Gastroesophageal sphincter (tissue), 4 donors: ENCODE measurements at places on chromosomes 3 and 15.

DNA sequence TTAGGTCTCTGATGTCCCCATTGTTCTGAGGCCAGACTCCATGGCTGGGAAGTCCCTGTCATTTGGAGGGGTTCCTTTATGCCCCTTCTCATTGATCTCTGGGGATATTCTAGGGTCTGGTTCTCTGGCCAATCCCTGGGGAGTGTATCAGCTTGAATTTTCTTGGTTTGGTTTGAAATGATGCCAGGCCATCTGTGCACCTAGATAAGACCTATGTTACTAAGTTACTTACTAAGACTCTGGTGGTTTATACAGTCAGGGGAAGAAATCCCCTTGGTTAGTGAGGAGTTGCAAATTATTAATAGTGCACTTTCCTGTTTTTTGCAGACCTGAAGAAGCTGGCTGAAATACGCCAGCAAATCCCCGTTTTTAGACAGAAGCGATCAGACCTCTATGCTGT, 20.3 kb downstream of the NIT2 start:
- ATAC-seq, result no peak

DNA sequence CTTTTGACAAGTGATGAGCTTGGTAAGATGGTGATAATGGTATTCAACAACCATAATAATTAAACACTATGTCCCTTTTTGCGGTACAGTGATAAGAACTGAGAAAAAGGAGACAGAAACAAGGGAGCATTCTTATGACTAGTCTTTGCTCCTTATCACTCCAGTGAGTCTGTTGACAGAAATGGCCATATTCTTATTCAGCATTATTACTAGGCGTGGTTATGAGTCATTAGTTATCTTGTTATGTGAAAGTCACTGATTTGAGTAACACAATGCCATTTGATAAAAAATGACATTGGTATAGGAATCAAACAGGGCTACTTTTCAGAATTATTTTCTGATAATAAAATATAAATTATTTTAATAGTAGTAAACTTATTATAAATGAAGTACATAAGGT, 193.5 kb downstream of the C3orf38 start:
- no peak for ATAC-seq

- no peak for ATAC-seq
Measured at GRCh38 chr15:59268852-59269407, 62.3 kb downstream of the LDHAL6B start.

DNA sequence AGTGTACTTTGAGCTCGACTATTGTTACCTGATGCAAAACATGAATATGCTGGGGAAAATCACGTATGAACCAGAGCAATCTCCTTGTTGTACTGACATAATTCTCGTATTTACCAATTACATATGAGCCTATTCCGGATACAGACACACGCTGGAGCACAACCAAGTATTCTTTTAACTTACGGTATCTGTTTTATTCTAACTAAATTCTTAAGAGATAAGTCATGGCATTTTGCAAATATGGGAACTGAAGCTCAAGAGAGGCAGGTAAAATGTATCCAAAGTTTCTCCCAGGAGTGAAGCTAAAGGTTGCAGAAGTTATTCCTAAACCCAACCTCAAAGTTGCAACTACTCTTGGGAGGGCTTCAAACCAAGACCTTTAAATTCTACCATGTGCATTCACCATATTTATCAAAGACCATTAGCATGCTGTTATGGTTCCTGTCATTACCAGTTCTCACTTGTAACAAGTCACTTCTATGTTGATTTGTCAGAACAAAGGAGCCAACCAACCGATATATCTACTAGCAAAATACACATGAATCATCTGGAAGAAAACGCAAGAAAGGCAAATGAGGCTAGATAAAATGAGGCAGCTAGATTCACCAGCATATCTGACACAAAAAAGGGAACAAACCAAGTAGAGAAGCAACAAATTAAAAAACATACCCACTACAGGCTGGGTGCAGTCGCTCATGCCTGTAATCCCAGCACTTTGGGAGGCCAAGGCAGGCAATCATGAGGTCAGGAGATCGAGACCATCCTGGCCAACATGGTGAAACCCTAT, 17.8 kb downstream of the TBL1XR1 start:
- no peak for ATAC-seq

DNA sequence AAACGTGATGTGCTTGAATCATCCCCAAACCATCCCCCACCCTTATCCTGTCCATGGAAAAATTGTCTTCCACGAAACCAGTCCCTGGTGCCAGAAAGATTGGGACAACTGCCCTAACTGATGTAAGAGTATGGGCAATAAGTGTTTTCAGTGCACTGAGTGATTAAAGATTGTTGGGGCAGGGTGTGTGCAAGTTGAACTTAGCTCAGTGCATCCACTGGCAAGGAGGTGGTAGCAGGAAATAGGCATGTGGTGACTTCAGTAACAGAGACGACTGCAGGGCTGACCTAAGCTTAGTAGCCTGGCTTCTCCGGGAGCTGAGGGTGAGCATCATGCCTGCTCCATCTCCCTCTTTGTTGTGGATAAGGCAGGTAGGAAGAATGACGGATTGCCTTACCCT, 27.5 kb downstream of the PAQR9 start:
- no peak for ATAC-seq

- ATAC-seq, result peak; percentile 22
Measured at GRCh38 chr15:64751464-64751863, 23.9 kb downstream of the RBPMS2 start.

DNA sequence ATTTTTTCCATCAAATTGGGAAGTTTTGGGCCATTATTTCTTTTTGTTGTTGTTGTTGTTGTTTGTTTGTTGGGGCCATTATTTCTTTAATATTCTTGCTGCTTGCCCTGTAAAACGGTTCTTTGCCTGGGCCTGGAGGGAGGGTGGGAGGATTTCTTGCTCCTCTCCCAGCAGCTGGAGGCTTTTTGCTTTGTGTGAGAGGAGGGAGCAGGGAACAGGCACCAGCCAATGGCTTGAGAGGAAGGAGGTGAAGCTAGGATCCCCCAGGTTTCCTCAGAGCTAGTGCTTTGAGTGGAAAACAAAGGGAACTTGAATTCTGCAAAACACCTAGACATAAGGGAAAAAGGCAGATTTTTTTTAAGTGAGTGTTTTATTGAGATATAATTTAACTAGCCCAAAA, 61.2 kb upstream of the DNAJC19 start:
- ATAC-seq, result no peak

DNA sequence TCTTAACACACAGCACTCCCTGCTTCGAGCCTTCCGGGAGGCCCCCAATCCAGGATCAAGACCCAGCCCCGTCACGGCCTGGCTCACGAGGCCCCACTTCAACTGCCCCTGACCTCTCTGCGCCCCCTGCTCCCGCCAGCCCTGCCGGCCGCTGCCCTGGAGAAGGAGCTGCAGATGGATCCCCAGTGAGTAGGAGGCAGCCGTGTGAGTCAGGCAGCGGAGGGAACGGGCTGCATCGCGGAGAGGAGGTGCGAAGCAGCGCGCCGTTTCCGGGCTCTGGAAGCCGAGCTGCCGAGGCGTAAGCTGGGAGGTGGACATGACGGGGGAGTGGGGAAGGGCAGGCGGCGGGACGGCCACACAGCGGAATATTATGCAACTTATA, 133.4 kb downstream of the TPRA1 start:
- ATAC-seq, result peak; percentile 25

- ATAC-seq, result peak; percentile 99
Measured at GRCh38 chr15:88620995-88621772, at the start of gene AEN. Gene AEN (plus strand): TSS chr15:88621340. CDS start chr15:88626210, 4,870 bp downstream.

DNA sequence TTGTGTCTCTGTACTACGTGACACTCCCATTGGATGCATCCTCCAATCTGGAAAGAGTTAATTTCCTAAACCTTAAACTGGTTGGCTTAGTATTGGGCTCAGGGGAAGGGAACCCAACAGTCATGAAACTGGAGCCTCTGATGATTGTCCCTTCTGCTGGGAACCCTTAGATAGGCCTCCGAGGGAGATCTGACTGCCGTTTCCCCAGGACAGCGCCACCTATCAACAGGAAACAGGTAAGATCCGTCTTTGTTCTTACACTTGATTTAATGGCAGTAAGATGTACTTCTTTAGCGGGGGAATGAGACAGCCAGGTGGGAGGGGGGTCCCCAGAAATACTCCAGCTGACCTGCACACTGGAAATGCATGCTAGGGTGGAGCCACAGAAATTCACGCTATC, 1749.6 kb downstream of the SI start:
- ATAC-seq, result no peak

DNA sequence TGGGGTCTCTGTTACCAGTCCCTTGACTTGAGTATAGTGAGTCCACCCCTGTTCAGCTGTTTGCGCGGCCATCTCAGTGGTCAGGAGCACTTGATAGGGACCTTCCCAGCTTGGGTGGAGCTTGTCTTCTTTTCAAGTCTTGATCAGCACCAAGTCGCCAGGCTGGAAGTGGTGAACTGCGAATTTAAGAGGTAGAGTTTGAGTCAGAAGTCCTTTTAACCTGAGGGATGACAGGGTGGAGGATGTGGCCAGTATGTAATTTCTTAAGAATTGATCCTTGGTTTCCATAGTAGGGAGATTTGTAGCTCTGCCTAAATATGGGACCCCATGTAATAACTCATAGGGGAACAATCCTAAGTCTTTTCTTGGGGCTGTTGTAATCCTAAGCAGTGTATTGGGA, 86.3 kb upstream of the XCR1 start:
- no peak for ATAC-seq

- ATAC-seq, result no peak
Measured at GRCh38 chr3:11591002-11591355, 52.7 kb downstream of the VGLL4 start.

DNA sequence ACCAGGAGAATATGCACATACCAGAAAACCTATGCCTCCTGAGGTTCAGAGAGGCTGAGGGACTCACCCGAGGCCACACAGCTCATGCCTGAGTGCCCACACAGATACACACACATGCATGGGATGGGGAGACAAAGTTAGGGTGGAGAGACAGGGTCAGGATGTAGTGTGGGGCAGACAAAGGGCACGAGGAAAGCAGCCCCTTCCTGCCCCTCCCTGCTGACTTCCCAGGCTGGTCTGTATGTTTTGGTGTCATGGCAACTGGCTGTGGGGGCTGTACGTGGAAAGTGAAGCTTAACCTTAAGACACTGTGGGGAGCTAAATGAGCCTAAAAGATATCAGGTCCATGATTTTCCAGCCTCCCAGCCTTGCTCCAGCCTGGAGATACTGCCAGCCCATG, 57.8 kb downstream of the EPHB3 start:
- no peak for ATAC-seq

DNA sequence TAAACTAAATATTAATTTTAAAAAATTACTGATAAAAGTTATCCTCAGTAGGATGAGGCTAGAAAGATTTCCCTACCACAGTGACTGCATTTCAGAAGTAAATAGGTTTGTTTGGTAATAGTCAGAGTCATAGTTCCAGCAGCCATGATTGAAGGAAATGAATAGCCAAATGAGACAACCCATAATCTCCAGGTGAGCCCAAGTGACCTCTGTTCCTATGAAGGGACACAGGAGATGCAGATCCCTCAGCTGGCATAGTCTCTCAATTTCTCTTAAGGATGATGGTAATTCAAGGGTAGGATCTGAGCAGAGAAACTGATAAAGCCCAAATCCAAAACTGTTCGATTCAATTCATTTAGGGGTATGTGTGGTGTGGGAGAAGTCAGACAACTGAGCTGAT, 461.8 kb downstream of the RAP2B start:
- ATAC-seq, result no peak

GRCh38 chr3:179265875-179266274, 15.0 kb upstream of the KCNMB3 start:
- ATAC-seq, result no peak

DNA sequence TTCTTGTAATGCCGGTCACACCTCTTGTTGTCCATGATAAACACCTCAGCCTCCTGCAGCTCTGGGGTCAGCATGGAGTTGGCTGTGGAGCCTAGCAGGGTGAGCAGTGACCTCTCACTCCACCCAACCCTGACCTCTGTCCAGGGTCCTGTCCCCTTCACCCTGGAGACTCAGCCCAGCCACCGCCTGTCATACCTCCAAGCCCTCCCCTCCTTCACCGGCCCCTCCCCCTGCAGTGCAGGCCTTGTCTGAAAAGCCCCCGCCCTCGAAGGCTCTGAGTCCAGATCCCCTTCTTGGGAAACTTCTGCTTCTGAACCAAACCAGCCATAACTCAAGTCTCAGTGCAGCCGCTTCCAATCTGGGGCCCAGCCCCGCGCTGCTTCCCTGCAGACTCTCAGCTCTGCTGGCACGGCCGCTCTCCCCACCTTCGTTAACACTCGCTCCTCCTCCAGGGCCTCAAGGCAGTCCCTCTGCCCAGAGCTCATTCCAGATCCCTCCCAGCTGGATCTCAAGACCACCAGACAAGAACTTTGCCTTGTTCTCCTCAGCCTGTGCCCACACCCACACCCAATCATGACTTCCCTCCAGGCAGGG, 25.4 kb upstream of the PRSS50 start:
- ATAC-seq, result no peak

- ATAC-seq, result no peak
Measured at GRCh38 chr15:28915935-28916334, 30.2 kb downstream of the APBA2 start.

- ATAC-seq, result no peak
Measured at GRCh38 chr3:146052056-146052790, 108.8 kb downstream of the PLOD2 start.

- no peak for ATAC-seq
Measured at GRCh38 chr15:85972805-85973540, 106.7 kb upstream of the AGBL1 start.

DNA sequence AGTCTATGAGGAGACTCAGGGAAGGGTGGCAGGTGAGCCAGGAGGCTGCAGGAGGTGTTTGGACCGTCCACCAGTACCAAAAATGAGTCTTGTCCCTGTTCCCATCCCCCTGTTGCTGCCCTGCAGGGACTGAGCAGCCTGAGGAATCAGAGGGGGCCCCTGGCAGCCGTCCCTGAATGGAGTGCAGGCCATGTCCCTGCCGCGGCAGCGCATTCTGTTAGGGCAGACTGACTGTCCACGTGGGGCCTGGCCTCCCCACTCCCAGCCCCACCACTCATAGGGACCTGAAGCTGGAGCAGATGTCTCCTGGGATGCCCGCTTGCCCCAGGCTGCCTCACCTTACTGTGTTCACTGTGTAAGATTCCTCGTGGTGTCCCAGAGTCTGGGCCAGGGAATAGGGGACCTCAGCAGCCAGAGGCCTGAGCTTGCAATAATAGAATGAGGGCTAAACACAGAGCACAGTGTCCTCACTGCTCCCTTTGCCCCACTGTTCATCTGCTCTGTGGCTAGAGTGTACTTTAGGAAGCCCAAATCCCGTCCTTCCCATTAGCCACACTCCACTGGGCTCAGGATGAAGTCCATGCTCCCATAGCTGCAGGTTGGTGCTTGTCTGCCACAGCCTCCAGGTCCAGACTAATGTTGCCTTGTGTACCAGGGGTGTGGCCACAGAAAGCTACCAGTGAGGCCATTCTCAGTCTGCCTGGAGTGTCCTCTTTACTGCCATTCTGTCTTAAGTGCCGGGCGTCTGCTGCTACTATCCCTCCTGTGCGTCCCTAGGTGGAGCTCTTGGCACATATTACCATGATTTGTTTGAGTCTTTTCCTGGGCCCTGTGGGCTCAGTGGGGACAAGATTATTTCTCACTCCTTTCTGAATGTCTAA, 63.2 kb downstream of the HCN4 start:
- no peak for ATAC-seq

DNA sequence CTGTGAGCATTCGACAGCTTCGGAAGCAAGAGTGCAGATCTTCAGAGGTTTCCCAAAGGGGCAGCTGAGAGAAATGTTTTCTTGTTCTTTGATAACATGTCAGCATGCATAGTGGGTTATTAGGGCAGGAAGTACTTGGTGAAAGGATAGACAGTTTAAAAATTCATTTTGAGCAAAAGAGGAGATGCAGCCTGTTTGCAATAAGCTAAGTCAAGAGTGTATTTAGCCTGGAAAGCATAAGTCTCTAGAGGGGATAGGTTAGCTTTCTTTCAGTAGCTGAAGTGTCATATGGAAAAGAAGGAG, 7.4 kb downstream of the SLC6A11 start:
- ATAC-seq, result no peak
